ENCODE measurements at places on chromosomes 13 and 19.

GRCh38 chr19:913080-913748 is at the start of gene R3HDM4:
Gene R3HDM4 (minus strand): TSS chr19:913219. CDS start chr19:913157, 62 bp downstream.
- DNase-seq = no peak

- DNase-seq = peak; percentile 90
These were observed 248.0 kb downstream of the KCTD12 start for GRCh38 chr13:76638181-76638580.

DNA sequence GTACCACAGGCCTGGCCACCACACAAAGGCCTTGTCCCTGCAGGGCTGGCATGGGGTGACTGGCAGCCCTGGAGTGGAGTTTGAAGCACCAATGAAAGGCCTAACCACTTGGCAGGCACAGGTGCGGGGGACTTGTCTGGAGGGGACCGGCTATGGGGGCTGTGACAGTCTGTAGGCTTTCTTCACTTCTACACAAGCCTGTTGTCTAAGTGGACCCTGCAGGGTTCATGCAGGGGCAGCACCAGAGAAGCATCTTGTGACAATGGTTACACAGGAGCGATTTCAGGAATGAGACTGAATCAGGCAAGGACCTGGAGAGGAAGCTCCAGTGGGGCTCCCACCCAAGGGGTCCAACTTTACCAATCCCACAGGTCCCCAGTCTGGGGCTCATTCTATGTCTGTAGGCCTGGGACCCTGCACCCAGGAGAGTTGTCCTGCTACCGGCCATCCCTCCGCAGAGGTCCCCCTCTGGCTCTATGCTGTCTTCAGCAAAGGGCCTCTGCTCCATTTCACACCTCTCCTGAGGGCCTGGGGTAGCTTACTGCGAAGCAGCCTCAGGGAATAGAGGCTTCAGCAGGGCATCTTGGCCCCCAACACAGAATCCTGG is 2.3 kb upstream of the ZNF837 start:
- DNase-seq = no peak

GRCh38 chr13:46213242-46213641 is 1.5 kb downstream of the LRRC63 start:
- no peak for DNase-seq

Data from forelimb muscle (tissue), 1 donor.